Suprapubic skin (tissue), 4 donors: ENCODE measurements at places on chromosomes 4 and X.

GRCh38 chr4:13681570-13681969 lies 54.0 kb upstream of the BOD1L1 start:
- no peak for DNase-seq

- DNase-seq: no peak
Observed at GRCh38 chr4:77619408-77619807, 13.8 kb downstream of the CXCL13 start.

- DNase-seq: no peak
Observed at GRCh38 chr4:142230991-142231390, 594.6 kb downstream of the IL15 start.

DNA sequence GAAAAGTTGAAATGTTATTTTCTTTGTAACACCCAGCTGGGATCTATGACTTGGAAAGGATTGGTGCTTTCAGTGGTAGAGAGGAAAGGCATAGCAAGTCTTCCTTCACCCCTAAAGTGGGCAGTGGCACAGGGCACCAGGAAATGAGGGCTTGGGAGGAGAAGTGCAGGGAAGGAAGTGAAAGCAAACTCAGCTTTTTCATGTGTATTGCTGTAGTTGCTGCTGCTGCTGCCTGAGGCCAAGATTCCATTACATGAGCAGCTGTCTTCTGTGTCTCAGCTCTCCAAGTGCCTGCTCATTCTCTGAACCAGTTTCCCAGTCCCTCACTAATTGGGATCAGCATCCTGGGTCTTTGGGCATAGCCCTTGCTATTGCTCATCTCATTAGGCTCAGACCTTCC lies 2.6 kb downstream of the HCCS start:
- DNase-seq: no peak

DNA sequence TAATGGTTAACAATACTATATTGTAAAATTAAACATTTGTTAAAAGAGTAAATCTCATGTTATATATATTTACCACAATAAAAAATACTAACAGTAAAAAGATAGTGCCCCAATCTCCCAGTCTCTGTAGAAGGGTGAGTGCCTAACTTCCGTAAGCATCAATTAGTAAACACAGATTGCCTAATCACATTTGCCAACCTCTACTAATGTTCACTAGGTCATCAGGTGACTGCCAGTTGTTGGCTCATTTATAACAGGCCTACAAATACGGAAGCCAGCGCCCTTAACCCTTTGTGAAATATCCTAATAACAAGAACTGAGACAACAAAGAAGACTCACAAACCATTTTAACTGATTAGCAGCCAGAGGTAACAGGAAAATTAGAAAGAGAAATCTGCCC lies 345.1 kb downstream of the INPP4B start:
- no peak for DNase-seq

DNA sequence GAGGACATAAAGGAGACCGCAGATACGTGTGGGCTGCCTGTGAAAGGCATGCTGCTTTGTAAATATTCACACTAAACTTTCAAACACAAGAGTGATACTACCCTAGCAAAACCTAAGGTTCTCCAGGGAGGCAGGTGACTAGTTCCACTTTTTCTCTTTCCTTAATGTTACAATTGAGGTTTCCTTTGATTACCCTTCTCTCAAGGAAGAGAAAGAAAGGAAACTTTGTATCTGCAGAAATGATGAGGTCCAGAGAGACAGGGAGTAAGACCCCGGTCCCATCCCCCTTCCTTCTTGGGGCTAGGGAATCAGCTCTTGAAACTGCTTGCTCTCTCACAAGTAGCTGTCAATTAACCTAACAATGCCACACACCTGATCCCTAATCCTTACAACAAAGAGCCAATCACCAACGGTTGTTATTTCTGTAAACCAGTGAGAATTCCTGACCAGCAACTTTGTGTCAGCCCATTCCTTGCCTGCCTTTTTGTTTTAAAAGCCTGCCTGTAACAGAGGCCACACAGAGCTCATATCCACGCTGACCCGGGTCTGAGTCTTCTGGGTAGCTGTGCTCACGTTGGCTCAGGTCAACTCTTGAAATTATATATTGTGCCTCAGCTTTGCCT lies 754.8 kb upstream of the FRG1 start:
- no peak for DNase-seq

DNA sequence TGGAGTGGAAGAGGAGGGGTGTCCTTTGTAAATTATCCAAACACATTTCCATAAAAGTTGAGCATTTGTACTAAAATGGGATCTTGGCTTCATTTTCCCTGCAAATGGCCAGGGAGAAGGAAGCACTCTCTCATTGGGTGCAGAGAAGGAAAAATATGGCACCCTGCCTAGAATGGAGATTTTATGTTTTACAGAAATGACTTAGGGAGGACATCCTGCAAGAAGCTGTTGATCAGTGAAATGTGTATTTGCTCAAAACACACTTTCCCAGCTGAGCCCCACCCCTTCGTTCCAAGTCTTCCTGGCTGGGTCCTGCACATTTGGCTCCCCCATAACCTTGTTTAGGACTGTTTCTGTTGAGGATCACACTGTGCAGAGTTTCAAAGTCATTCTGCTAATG lies 213.5 kb upstream of the TAPT1 start:
- no peak for DNase-seq

DNA sequence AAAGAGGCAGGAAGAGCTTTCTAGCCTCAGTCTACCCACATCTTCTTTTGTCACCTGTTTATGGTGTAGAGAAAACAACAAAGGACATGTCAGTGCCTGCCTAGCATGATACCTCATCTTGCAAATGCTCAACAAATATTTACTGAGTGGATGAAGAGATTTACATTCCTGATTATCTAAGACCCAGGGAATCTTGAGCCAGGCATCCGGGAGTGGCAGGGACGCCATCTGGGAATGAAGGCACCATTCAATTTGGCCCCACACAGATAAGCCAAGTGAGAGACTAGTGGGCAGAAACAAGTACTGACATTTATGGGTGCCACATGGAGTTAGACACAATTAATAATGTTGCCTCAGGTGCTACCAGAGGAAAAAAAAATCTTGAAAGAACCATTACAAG lies 36.8 kb upstream of the CASK start:
- DNase-seq: no peak

DNA sequence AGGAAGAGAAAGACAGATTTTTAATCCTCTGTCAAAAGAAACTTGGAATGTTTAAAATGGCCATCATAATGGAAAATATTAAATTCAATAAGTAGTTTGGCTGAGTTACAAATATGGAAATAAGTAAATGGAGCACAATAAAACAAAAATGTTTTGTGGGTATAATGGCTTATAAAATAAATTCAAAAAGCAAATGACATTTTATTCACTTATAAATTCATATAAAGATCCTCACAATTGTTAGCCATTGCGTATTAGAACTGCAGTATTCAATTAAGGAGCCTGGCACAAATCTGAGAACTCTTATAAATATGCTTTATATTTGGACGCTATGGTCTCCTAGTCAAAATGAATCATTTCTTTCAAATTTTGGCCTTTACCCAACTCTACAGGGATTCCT lies 339.0 kb upstream of the PABPC4L start:
- no peak for DNase-seq

DNA sequence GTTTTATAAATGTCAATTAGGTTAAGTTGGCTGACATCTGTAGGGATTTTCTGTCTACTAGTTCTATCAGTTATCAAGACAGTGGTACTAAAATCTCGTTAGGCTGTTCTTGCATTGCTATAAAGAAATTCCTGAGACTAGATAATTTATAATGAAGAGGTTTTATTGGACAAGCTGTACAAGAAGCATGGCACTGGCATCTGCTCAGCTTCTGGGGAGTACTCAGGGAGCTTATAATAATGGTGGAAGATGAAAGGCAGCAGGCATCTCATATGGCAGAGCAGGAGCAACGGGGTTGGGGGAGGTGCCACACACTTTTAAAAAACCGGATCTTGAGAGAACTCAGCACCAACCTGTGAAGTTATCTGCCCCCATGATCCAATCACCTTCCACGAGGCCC lies 28.2 kb downstream of the CHIC2 start:
- no peak for DNase-seq

DNA sequence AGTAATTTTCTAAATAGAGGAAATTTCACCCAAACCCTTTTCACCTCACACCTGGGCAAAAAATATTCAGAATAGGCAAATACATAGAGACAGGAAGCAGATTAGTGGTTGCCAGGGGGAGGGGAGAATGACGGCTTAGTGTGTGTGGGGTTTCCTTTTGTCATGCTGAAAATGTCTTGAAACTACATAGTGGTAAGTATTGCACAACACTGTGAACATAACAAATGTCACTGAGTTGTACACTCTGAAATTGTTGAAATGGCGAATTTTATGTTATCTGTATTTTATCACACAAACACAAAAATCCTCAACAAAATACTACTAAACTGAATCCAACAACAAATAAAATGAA lies 60.7 kb upstream of the PLAC1 start:
- DNase-seq: no peak

- no peak for DNase-seq
Observed at GRCh38 chr4:3720466-3720865, 45.7 kb upstream of the ADRA2C start.

GRCh38 chr4:173182403-173182802 lies 13.8 kb downstream of the GALNT7 start:
- DNase-seq: no peak
